Hematopoietic multipotent progenitor cell treated with erythropoietin and hydrocortisone succinate and interleukin-3 and kit ligand, for 17 days (in vitro differentiated cells): ENCODE measurements at places on chromosomes 3 and 15.

- DNase-seq = no peak
These were observed 15.9 kb downstream of the ADCY5 start for GRCh38 chr3:123432832-123433523.

DNA sequence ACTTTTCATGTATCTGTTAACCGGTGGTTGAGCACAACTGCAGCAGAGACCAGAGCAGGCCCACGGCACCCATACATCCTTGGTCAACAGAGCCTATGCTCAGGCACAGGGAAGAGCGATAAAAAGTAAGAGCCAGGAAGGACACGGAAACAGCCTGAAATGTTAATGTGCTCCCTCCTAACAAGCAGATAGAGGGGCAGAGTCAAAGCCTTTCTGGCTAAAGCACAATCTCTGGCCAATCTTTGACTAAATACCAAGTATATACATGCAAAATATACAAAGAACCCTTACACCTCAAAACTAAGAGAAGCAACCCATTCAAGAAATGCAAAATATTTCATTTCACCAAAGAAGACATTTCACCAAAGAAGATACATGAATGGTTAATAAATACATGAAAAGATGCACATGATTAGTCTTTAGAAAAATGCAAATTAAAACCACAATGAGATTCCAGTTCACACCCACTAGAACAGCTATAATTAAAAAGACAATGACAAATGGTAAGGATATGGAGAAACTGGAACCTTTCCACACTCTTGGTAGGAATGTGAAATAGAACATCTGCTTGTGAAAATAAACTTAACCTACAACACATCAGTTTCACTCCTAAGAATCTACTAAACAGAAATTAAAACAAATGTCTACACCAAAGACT lies 88.0 kb downstream of the OSBPL10 start:
- DNase-seq = no peak

- DNase-seq = no peak
These were observed 7.6 kb downstream of the NR1D2 start for GRCh38 chr3:23952646-23953045.

GRCh38 chr15:81604713-81605112 lies 230.7 kb upstream of the TMC3 start:
- no peak for DNase-seq

DNA sequence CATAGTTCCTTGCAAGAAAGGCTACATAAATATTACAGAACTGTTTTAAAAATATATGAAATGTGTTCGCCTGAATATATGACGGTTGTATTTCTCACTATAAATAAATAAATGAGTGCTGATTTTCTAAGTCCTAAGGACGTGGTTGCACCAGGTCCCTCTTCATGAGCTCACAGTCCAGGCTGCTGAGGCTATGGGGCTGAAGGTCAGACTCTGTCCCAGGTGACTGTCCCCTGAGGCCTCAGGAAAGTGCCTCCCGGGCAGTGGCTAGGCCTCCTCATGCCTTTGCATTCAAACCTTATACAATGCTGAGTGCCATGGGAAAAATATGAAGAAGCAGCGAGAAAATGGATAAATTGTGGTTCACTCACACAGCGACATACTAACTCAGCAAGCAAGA lies 43.5 kb upstream of the SSR3 start:
- DNase-seq = no peak

DNA sequence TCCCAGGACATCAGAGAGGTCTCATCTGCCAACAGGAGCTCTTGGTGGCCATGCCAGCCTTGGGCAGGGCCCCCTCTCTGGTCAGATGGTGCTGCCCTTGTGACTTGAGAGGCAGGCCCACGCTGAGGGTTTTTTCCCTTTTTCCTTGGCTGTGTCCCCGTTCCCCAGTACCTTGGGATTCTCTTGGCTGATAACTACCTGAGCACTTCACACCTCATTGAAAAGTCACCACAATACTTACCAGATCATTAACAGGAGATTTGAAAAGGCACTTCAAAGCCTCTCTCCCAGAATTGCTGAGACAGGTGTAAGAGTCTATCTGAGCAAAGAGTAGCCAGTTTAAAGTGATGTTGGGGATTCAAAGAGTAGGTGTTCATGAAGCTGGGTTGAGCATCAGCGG lies 15.1 kb upstream of the TMEM158 start:
- DNase-seq = no peak

- no peak for DNase-seq
These were observed 37.7 kb downstream of the ZDHHC23 start for GRCh38 chr3:113985541-113985940.

- DNase-seq = no peak
These were observed 202.0 kb upstream of the CFAP20DC start for GRCh38 chr3:59251869-59252268.

DNA sequence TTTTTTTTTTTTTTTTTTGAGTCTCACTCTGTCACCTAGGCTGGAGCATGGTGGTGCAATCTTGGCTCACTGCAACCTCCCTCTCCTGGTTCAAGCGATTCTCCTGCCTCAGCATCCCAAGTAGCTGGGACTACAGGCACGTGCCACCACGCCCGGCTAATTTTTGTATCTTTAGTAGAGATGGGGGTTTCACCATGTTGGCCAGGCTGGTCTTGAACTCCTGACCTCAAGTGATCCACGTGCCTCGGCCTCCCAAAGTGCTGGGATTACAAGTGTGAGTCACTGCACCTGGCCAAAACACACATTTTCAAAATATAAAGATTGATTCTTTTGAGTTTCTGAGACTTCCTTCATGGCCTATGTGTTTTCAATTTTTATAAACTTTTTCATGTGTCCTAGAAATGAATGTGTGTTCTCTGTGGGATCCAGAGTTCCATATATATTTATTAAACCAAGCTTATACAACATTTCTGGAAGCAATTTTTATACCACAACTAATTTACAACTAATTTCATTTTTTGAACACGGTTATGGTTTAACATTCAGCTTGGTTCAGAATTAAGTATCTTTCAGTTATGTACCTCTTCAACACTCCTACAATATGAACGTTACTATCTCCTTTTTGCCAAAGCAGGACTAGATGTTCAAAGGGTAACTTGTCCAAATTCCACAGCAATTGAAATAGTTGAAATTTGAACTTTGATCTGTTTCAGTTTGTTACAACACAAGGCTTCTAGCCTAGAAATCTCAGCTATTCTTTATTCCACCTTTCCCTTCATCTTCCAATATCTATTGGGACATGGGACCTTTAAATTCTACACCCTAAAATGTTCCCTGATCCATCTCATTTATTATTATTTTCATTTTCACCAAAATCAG lies 1.5 kb downstream of the ACAD11 start:
- no peak for DNase-seq

DNA sequence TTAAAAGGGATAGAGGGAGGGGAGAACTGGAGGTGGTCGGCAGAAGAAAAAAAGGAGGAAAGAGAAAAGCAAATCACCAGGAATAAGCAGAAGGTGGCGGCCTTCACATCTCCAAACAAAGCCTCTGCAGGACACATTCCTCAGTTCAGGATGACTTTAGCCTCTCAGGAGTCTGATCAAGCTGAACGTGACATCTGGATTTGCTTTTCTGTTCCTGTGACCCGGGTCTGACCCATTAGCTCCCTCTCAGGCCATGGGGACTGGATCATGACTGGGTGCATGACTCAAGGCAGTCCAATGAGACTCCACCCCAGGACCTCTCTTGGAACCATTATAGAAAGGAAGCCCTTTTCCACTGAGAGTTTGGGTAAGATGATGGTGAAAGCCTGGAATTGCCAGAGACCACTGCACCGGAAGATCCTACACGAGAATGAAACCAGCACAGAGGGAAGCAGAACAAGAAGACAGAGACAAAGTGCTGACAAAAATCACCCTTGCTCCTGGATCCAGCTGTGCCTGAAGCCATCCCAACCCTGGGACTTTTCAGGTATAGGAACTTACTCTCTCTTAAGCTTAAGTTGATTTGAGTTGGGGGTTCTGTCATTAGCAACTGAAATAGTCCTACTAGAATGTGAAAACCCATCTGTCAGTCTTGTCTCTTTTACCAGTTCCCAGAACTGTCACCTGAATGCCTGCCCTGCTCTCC lies 45.4 kb upstream of the RAD18 start:
- DNase-seq = no peak

GRCh38 chr15:40282147-40282868 lies 556 bp downstream of the ANKRD63 start:
- no peak for DNase-seq

- peak; percentile 72 for DNase-seq
These were observed 64.5 kb downstream of the KLHL25 start for GRCh38 chr15:85730001-85730820.

DNA sequence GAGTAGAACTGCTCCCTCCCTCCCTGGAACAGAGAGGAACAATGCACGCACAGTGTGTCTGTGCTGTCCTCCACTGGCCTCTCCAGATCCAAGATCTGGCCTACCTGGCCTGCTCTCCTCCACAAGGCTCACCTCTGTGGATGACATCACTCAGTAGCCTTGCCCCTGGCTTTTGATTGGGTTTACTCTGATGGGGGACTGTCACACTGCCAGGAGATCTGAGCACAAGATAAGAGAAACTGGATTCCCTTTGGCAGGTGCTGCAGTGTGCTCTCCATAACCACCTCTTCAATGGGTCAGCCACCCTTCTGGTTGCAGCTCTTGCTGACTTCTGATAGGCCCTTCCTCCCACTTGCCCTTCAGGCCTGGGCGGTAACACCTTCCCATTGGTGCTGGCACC lies 22.6 kb upstream of the ANO10 start:
- peak; percentile 40 for DNase-seq

DNA sequence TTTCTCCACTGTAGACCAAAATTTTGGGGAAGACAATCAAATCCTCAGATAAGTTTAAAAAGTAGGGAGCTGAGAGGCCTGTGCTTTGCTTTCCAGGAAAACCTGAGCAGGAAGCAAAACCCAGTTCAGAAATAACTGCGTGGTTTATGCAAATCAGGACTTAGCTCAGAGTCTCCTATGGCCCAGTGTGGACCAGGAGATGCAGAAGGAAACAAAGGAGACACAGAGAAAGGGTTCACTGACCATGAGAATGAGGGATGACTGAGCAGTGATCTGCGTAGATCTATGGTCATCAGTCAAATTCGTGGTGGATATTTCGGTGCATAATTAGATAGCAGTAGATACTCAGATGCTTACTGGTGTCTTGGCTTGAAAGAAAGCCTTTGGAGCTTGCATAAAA lies 196.6 kb downstream of the TPRG1 start:
- DNase-seq = no peak

GRCh38 chr3:16484216-16484615 lies 29.3 kb downstream of the RFTN1 start:
- no peak for DNase-seq

- DNase-seq = no peak
These were observed 228.5 kb downstream of the CHL1 start for GRCh38 chr3:425079-425478.

DNA sequence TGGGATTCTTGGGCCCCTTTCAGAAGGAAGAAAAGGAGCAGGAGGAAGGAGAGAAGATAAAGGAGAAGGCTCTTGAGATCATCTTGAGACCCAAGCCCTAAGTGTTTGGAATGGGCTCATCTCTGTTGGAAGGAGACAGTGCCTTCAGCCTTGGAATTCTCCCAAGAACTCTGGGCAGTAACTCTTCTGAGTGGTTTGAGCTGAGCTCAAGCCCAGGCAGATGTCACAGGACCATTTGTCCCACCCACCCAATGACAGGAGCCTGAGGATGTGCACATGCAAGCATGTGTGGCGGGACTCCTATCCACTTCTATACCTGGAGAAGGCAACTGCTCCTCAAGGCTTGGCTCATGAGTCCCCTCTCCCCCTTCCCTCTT lies 14.6 kb upstream of the TMEM40 start:
- DNase-seq = no peak

DNA sequence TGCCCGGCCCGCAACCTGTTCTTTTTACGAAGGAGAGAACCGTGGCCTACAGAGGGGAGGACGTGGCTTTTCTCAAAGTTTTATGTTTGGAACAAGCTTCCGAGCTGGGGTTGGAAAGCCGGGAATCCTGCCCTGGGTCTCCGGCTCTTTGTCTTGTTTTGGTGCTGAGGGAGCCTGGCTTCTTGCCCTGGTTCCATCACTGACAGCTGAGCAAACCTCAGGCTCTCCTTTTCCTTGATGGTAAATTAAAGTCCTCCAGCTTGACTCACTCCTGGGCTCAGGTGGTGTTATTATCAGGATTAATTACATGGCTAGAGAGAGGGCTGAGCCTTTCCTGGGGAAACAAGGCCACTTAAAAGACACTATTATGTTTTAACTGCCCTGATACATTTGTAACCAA lies 289.5 kb upstream of the RGMA start:
- no peak for DNase-seq

- no peak for DNase-seq
These were observed 13.4 kb downstream of the DZIP3 start for GRCh38 chr3:108602935-108603294.

DNA sequence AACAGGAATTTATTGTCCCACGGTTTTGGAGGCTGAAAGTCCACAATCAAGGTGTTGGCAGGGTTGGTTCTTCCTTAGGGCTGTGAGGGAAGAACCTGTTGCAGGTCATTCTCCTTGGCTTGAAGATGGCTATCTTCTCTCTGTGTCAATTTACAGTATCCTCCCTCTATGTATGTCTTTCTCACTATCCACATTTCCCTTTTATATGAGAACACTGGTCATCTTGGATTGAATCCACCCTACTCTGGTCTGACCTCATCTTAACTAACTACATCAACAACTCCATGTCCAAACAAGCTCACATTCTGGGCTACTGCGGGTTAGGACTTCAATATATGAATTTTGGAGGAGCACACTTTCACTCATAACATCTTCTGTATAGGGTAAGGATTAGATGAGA lies 61.9 kb downstream of the CLDN1 start:
- DNase-seq = no peak

- no peak for DNase-seq
These were observed 524.7 kb downstream of the NAALADL2 start for GRCh38 chr3:175383813-175384212.

- no peak for DNase-seq
These were observed 71.9 kb downstream of the FILIP1L start for GRCh38 chr3:100042166-100042981.

DNA sequence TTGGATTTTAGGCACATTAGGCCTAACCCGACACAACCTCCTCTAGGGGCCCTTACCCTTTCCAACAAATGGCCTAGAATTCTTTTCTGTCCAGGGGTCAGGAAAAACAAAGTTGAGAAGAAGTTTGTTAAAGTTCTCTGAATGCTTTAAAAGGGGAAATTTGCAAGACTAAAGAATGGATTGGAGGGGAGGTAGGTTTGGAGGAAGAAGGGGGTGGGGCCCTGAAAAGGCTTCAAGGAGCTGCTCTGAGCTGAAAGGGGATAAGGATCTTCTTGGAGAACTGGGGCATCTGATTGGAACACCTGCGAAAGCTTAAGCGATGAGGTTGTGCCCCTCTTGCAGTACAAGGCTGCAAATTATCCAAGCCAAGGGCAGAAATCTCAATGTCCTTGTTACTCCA lies 3.9 kb upstream of the SENP2 start:
- peak; percentile 3 for DNase-seq

DNA sequence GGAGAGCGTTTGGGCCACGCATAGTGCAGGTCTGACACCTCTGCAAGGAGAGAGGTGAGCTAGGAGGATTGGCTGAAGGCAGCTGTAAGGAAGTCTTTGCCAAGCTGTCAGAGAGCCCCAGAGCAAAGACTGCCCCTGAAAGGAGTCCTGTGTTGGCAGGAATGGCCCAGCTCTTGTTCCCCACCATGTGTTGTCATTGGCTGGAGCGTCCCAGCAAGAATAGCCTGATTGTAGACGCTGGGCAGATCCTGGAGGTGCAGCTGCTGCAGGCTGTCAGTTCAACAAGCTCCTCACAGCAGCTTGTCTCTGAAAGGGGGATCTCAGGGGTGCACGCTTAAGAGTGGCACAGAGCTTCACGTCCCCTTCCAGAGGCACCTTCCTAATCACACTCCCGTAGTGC lies 237.6 kb downstream of the FEZF2 start:
- DNase-seq = no peak
